ENCODE measurements at places on chromosomes 5 and 9. TPM values are rescaled to one million over a fixed set of nuclear protein-coding genes. Genes with fewer than 3 reads are reported as not detected.

GRCh38 chr5:135553688-135554462 is 18.1 kb upstream of the NEUROG1 start:
- no peak for DNase-seq
- H3K27me3 ChIP-seq, result peaks cover 22% of the 10 kb centered on the region
- no peaks in the 10 kb centered on the region for H3K36me3 ChIP-seq
- no peak overlapping the region for H3K27ac ChIP-seq
- no peak overlapping the region for H3K4me3 ChIP-seq
- peaks cover 5% of the 10 kb centered on the region for H3K4me1 ChIP-seq

- no peak overlapping the region for H3K4me3 ChIP-seq
- H3K27me3 ChIP-seq, result no peaks in the 10 kb centered on the region
- no peak for DNase-seq
Measured at GRCh38 chr9:100595391-100596199, 17.7 kb downstream of the CAVIN4 start.

- H3K36me3 ChIP-seq, result no peaks in the 10 kb centered on the region
- no peaks in the 10 kb centered on the region for H3K4me1 ChIP-seq
- no peak overlapping the region for H3K4me3 ChIP-seq
Measured at GRCh38 chr9:73270967-73271721, 119.5 kb downstream of the ANXA1 start.

- no peaks in the 10 kb centered on the region for H3K27me3 ChIP-seq
- H3K27ac ChIP-seq, result peak overlapping the region; percentile 89
- H3K4me1 ChIP-seq, result peaks cover 52% of the 10 kb centered on the region
- peak overlapping the region; percentile 67 for H3K4me3 ChIP-seq
Measured at GRCh38 chr9:98099898-98100297, 19.1 kb downstream of the TRIM14 start.

GRCh38 chr5:25516141-25516540 is 871.4 kb upstream of the CDH10 start:
- no peaks in the 10 kb centered on the region for H3K27me3 ChIP-seq
- H3K36me3 ChIP-seq, result peaks cover 5% of the 10 kb centered on the region
- DNase-seq, result no peak
- no peaks in the 10 kb centered on the region for H3K4me1 ChIP-seq

- DNase-seq, result no peak
- H3K4me1 ChIP-seq, result no peaks in the 10 kb centered on the region
- no peaks in the 10 kb centered on the region for H3K27me3 ChIP-seq
- H3K27ac ChIP-seq, result no peak overlapping the region
Measured at GRCh38 chr5:4584982-4585381, 555.1 kb upstream of the ADAMTS16 start.

GRCh38 chr5:142770650-142771609 is 753 bp downstream of the ARHGAP26 start:
- DNase-seq, result peak; percentile 83
- peak overlapping the region; percentile 65 for H3K27ac ChIP-seq
- no peaks in the 10 kb centered on the region for H3K36me3 ChIP-seq
- H3K4me1 ChIP-seq, result peaks cover 43% of the 10 kb centered on the region
- H3K27me3 ChIP-seq, result no peaks in the 10 kb centered on the region

DNA sequence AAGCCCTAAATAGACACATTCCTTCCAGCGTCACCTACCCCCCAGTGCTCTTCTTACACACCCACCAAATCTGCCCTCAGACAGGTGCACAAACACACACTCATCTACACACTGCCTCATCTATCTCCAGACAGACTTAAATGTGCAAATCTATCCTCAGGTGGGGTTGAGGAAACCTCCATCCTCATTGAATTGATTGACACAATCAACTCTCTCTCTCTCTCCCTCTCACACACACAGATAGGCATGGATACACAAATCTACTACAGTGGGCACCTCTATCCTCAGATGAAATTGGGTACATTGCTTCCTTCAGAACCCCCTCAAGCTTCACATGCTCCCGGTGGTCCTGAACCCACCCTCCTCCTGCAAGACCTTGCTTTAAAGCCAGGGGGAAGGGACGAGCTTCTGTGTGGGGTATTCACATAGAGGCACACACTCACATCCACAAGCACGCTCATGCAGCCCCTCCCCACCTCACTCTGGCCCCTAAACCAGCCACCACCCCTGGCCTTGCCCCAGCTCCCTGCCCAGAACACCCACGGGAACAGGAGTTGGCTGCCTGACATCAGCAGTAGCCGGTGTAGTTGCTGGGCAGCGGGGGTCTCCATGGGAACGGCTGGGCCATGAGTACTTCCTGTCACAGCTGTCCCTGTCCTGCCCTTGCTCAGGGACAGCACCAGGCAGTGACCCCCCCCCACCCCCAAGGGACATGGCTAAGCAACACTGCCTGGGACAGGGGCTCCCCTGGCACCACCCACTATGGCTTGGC is 22.8 kb downstream of the PCDH1 start:
- no peak overlapping the region for H3K4me3 ChIP-seq
- H3K36me3 ChIP-seq, result no peaks in the 10 kb centered on the region
- no peak overlapping the region for H3K27ac ChIP-seq
- H3K27me3 ChIP-seq, result no peaks in the 10 kb centered on the region
- no peak for DNase-seq

- no peak for DNase-seq
- H3K4me3 ChIP-seq, result no peak overlapping the region
- no peaks in the 10 kb centered on the region for H3K36me3 ChIP-seq
- H3K4me1 ChIP-seq, result no peaks in the 10 kb centered on the region
- no peak overlapping the region for H3K27ac ChIP-seq
Measured at GRCh38 chr5:64949331-64949730, 180.6 kb downstream of the CWC27 start.

GRCh38 chr9:69130456-69131441 is 43.3 kb upstream of the TJP2 start:
- no peak overlapping the region for H3K4me3 ChIP-seq
- H3K27me3 ChIP-seq, result no peaks in the 10 kb centered on the region
- DNase-seq, result no peak

The PNPLA7 gene
- total RNA-seq, result 1.2 TPM

The NOP16 gene
- total RNA-seq, result 155 TPM

The TRIM36 gene
- 0.08 TPM for total RNA-seq

The SLC36A2 gene
- not detected for total RNA-seq
